ENCODE measurements at places on chromosomes 2 and 18. TPM values are rescaled to one million over a fixed set of nuclear protein-coding genes. Genes with fewer than 3 reads are reported as not detected.

DNA sequence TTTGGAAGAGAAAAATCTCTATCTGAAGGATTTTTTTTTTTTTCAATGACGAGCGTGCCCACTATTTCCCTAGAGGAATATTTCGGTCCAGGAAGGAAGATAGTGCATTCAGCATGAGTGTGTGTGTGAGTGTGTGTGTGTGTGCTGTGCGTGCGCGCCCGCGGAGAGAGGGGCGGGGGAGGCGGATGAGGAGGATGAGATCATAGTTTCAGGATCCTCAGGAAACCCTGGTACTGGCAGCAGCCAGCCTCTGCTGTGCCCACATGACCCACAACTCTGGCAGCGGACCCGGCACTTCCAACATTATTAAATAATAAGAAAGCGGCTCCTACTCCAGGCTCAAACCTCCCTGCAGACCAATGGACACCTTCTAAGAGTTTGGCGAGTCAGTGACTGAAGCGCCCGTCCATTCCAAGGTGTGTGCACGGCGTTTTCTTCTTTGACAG, 217.0 kb upstream of the DTNA start:
- DNase-seq, result peak; percentile 74

- DNase-seq, result no peak
These were observed 294.0 kb upstream of the HS6ST1 start for GRCh38 chr2:128612628-128613027.

GRCh38 chr2:96680561-96681141, 38.1 kb downstream of the FER1L5 start:
- no peak for DNase-seq

GRCh38 chr2:216916956-216917650, 57.2 kb upstream of the TNP1 start:
- no peak for DNase-seq

DNA sequence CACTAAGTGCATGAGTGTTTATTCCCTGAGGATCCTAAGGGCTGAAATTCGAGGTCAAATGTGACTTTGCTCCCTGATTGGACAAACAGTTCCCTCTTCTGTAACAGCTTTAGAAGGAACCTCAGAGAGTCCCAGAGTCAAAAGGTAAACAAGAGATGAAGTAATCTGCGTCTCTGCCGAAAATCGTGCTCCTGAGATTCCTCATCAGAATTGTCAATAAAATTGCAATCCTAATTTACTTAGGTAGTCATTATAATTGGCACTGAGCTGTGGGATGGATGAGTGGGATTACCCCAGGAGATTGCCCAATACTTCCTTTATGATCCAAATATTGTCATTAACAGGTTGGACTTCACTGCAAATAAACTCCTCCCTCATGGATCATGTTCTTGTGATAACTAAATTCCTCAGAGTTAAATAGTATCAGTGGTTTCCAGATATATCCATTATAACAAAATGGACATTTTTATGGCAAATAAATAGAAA, 907 bp upstream of the SUCLG1 start:
- no peak for DNase-seq

GRCh38 chr2:136238286-136239078, 120.5 kb upstream of the CXCR4 start:
- DNase-seq, result peak; percentile 47

DNA sequence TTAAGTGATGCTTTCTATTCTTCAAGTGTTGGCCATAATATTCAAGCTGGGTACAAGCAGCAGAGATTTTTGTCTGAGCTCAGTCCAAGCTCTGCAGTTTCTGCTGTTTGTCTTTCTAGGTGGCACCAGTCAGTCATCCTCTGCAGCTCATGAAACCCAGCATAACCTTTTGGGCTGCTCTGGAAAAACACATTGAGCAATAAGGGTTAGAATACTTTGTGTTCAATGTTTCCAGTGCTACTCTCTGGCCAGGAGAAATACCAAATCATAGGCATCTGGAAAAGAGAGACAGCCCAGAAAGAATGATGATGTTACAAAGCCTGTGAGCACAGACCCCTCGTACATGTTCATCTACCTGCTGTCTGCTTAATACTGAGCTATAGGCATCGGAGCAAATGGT, 19.5 kb upstream of the WIPF1 start:
- no peak for DNase-seq

GRCh38 chr2:240997856-240998705, at the start of gene SNED1:
TSS of gene SNED1 (plus strand) at chr2:240998618. CDS start at chr2:240998838, 220 bp downstream.
- peak; percentile 90 for DNase-seq

DNA sequence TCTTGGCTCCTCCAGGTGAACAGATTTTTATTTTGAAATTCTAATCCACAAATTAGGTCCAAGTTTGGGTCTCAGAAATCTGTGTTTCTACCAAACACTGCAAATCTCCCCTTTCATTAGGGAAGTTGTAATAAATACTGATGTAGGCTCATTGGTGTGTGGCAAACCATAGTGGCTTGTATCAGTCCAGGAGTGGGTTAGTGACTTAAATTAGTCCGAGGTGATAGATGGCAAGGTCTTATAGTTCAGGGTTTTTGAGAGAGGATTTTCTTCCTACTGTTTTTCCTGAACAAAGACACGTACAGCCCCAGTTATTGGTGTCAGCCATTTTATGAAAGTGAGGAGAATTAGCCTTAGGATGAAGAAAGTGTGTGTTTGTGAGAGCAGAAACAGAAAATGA, 74.6 kb downstream of the RPRM start:
- no peak for DNase-seq

GRCh38 chr2:225276207-225276606, 123.3 kb upstream of the NYAP2 start:
- DNase-seq, result no peak

- no peak for DNase-seq
These were observed 82.8 kb upstream of the PROKR1 start for GRCh38 chr2:68560545-68560944.

DNA sequence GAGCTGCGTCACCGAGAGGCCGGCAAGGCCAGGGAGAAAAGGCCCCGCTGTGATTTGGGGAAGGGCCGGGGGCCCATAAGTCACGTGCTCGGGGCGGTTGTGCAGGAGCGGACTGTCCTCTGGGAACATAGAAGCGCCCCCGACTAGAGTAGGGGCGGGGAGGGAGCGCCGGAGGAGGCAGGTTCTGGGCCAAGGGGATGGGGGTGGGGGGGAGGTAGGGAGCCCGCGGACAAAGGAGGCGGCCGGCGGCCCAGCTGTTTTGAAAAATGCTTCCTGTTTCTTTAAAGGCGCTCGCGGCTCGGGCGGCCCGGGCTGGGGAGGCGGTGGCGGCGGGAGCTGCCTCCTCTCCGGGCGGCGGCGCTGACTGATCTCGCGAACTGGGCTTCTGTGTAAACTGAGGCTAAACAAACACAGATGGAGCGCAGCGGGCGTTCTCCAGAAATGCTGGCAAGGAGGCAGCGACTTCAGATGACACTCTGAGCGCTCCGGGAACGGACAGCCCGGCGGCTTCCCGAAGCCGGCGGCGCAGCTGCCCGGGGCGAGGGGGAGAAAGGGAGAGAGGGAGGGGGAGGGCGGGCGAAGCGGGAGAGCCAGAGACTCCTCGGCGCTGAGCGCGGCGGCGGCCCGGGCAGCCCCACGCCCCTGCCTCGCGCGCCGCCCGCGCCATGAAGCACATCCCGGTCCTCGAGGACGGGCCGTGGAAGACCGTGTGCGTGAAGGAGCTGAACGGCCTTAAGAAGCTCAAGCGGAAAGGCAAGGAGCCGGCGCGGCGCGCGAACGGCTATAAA, at the start of gene ATOH8:
Gene ATOH8 (plus strand): TSS at position 467 of the 788 bp plus-strand sequence. CDS start 199 bp downstream, at position 666.
- peak; percentile 40 for DNase-seq

DNA sequence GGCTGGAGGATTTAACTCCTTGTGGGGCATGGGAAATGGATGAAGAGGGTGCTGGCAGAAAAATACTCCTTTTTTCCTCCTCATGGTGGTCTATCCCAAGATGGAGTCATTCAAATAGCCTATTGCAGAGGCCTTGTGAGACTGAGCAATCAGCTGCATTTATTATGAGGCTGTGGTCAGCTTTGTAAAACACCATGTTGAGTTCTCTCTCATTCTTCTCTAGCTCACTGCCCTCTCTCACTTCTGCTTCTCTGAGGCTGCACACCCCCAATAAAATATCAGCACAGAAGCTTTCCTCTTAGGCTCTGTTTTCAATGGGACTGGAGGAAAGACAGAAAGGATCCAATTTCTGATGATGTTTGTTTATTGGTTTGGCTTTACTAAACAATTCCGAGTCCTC, 467.1 kb downstream of the ADCYAP1 start:
- DNase-seq, result no peak

DNA sequence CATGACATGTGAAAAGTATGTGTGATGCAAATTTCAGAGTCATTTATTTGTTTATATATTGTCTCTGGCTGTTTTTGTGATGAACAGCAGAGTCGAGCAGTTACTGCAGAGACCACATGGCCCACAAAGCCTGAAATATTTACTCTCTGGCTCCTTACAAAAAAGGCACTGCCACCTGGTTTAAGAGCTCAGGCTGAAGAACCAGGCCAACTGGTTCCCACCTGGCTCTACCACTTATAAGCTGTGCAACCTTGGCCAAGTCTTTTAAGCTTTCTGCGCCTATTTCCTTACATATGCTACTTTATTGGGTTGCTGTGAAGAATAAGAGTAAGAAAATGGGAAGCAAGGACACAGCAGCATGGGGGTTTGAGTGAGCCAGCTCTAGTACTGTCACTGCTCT, 207.6 kb downstream of the L3MBTL4 start:
- DNase-seq, result no peak

DNA sequence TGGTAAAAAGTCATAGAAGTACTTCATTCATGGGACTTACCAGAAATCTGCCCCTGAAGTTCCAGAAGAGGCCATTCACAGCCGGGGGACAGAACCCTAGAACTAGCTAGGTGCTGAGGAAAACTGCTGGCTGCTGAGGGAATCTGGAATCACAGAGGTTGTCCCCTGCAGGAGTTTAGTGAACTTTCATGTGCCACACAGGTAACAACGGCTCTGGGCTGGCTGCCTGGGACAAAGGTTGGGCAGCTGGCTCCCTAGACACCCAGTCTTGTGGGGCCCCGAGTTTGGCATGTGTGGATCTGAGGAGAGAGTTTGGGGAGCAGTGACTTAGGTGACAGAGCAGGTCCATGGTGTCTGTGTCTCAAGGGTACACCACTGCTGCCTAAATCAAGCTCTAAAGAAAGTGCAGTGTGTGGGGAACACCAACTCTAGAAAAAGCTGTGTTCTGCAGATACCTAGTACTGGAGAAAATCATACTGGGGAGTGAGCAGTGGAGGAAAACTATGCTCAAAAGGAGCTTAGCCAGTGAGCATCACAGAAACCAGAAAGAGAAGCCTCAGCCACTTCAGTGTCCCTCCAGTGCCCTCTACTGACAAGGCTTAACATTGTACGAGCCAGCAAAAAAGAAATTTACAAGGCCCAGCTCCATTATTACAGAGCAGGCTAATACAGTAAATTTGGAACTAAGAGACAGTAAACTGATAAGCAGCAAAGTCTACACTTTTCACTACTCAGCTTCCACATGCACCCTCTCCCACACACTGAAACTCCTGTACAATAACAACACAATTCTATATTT, 15.2 kb downstream of the GALNT3 start:
- no peak for DNase-seq

DNA sequence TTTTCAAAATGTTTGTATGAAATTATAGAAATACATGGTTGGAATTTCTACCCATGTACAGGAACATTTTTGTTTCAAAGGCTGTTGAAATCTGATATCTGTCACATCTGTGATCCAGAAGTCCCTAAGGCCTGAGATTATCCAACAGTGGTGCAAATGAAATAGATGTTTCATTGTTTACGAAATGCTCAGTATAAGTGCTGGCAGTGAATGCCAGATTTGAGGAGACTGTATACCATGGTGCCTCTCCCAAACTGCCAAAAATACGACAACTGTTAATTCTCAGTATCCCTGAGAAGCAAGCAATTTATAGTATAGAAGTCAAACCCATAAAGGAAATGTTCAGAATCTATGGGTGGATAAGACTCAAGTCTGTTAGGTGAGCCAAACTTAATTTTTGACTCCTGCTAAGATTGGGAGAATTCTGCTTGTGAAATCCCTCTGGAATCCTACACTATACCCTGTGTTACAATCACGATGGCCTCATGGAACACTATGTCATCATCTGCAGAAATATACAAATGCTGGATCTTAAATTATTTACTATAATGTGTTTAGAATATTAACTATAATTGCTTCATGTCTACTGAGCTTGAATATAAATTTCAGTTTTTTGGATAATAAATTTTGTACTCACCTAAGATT, 71.2 kb upstream of the DOCK10 start:
- DNase-seq, result no peak

- DNase-seq, result no peak
These were observed 1.8 kb upstream of the SULT6B1 start for GRCh38 chr2:37190290-37190689.

DNA sequence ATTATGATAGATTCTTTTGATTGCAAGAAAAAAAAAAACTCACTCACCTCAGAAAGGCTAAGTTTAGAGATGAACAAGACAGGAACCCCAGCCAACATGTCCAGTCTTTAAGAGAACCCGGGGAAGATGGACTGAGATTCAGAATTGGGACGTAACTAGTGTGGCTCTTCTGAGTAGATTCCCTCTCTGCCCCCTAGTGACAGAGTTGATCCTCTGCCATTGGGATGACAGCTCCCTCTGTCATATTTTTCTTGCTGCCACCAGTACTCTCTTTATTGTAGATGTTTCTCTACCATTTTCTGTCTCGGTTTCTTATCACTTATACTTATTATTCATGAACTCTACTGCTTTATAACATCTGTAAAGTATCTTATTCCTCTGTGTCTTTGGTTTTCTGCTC, 77.7 kb downstream of the GULP1 start:
- peak; percentile 62 for DNase-seq

GRCh38 chr2:53544871-53545558, 222.6 kb upstream of the CHAC2 start:
- no peak for DNase-seq

- no peak for DNase-seq
These were observed 59.0 kb downstream of the TACR1 start for GRCh38 chr2:75140288-75140687.

- no peak for DNase-seq
These were observed 306.1 kb upstream of the CYRIA start for GRCh38 chr2:16971722-16972234.

DNA sequence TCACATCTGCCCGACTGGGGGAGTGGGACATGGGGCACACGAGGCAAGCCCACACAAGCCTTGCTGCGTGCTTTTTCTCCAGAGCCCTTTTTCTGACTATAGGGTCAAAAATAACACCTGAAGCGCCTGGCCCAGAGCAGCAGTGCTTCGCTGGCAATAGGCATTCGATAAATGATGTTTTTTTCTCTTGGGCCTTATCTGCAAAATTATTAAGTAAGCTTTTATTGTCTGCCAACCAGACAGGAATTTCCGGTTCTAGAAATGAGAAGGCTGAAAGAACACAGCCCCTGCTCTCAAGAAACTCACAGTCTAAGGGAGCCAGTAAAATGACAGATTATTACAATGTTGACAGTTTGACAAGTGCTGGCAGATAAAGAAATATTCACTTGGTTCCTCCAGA, 2.7 kb upstream of the TMBIM1 start:
- DNase-seq, result no peak

- DNase-seq, result no peak
These were observed 37.0 kb upstream of the TTN start for GRCh38 chr2:178844269-178844668.

SPC25 gene
- 0.69 TPM for total RNA-seq

PDE1A gene
- 6.0 TPM for total RNA-seq

STARD6 gene
- total RNA-seq, result not detected

LRRTM4 gene
- total RNA-seq, result not detected

TMSB10 gene
- total RNA-seq, result 675 TPM

UGT1A6 gene
- not detected for total RNA-seq

C1QL2 gene
- total RNA-seq, result not detected

SH3RF3 gene
- total RNA-seq, result 19.1 TPM

ARHGEF33 gene
- 8.3 TPM for total RNA-seq

FARSB gene
- total RNA-seq, result 7.7 TPM

FIGN gene
- 10.8 TPM for total RNA-seq

C2orf78 gene
- not detected for total RNA-seq

BOLL gene
- not detected for total RNA-seq
